T-helper 17 cell (primary cell): ENCODE measurements at places on chromosomes 3 and 15. TPM values are rescaled to one million over a fixed set of nuclear protein-coding genes. Genes with fewer than 3 reads are reported as not detected.

- DNase-seq = no peak
Observed at GRCh38 chr3:60933824-60934223, 317.4 kb downstream of the FHIT start.

- no peak for DNase-seq
Observed at GRCh38 chr3:43581343-43581742, 40.5 kb downstream of the ANO10 start.

DNA sequence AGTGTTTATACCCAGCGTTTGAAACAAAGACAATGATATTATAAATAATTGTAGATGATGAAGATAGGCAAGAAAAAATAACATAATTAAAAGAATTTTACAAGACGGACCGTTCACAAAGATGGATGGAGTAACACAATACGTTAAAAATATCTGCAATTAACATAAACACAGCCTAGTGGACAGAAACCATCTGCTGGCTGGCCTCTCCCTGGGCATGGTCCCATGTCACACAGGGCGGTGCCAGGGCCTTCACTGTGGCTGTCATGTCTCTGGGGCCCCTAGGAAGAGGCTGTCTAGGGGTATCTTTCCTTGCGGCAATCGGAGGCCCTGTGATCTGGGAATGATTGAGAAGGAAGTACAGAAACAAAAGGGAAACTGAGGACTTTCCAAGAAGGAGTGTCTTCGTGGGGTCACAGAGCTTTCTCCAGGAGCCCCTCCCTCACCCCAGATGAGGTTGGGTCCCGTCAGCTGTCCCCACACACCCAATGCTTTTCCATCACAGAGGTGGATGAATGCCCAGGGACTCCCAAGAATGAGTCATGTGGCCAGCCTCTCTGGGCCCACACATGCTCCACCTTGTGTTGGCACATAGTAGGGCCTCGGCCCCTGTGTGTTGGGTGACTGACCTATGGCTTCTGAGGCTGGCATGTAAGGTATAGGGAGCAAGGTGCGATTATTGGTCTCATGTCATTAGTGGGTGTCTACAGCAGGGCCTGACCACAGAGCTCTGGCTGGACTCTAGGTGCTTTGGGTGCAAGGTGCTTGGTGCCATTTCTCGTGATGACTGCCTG, 87.1 kb downstream of the DNAJB8 start:
- DNase-seq = no peak

DNA sequence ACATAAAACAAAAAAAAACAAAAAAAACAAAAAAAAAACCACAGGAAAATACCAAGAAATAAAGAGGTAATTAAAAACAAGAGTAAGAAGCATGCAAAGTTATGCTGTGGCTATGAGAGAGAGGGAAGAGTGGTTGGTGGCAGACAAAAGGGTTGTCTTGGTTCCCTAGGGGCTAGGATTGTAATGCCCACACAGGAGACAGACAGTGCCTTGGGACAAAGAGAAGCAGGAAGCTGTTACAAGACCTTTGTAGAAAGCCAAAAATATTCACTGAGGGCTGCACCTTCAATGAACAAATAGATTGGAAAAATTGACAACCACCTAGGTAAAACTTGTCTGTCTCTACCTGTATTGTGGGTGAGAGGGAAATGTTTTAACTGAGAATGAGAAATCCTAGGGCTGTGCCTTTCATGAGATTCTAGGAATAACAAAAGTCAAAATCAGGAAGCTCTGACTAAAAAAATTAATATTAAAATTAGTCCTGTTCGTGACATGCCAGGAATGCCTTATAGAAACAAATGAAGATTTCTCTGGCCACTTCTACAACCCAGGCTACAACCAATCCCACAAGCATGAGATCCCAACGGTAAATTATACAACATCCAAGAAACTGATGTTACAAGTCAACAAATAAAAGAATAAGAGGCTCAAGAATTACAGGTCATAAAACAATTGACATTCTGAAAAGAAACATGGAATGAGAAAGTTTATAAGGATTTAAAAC, 45.0 kb upstream of the PRICKLE2 start:
- no peak for DNase-seq

DNA sequence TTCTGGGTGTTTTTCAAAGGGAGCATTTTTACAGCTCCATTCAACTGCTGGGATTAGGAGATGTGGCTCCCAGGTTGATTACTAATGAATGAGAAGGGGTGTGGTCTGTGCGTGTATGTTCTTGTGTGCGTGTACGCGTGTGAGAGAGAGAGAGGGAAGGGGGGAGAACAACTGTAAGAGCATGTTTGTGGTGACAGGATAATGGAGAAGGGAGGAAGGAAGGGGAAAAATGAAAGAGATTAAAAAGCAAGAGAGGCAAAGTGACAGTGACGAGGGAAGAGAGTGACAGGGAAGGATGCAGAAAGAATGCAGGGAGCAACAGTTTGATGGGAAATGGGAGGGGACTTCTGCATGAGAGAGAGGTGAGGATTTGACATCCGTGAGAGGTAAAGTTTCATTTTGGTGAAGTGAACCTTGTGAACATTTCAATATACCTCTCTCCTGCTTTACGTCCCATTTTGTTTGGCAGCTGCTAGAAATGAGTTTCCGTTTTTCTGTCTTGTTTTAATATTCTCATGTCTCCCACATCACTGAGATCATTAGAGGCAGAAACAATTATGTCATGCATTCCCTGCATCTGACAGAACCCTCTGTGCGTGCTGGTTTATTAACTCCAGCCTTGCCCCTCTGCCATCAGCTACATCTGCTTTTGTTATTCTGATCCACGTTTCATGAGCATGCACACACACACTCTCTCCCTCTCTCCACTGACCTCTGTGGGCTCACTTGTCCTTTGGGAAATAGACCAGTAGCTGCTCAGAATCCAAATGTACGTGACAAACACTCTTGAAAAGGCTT, 161.6 kb downstream of the GAP43 start:
- DNase-seq = no peak

DNA sequence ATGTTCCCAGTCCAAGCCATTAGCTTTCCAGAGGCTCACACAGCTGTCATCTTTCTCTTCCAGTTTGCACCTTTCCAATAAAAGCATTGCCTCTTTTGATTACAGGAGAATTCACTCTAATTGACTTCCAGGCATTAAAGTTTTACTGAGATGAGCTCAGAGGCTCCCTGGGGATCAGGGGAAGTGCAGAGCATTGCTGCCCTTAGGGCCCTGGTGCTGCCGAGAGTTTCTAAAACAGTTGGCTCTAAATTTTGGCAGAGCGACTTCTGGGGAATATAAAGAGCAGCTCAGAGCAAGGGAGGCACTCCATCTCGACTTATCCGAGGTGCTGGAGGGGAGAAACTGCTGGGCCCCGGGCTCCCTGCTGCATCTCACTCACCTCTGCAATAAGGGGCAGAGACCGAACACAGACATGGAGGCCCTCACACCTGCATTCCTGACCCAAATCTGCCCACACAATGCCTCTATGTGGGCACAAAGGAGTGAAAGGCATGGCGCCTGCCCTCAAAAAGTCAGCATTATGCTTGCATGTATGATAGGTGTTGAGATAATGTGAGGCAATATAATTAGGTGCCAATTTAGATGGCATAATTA, 61.7 kb downstream of the SCN11A start:
- no peak for DNase-seq

DNA sequence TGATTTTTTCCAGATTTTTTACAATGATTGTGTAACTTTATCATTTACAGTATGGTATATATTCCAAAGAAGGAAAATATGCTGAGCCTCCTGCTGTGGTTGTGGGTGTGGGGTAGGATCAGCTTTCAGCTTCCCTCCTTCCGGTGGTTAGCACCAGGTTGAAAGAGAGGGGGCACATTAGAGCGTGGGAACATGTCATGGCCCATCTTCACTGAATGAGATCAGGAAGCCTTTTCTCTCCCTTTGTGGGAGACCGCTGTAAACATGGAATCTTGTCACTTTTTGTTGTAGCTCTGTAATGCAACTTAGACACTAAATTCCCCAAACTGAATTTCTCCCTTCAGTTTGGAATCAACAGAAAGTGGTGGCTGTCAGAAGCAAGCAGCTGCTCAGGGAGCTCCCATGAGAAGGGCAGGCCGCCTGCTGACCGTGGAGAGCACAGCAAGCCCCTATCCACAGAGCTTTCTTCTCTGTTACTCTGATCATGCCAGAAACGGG, 86.7 kb upstream of the LIMD1 start:
- no peak for DNase-seq

GRCh38 chr15:42933886-42934667, 13.5 kb upstream of the TTBK2 start:
- no peak for DNase-seq

- DNase-seq = no peak
Observed at GRCh38 chr15:99504823-99505551, 60.8 kb upstream of the MEF2A start.

DNA sequence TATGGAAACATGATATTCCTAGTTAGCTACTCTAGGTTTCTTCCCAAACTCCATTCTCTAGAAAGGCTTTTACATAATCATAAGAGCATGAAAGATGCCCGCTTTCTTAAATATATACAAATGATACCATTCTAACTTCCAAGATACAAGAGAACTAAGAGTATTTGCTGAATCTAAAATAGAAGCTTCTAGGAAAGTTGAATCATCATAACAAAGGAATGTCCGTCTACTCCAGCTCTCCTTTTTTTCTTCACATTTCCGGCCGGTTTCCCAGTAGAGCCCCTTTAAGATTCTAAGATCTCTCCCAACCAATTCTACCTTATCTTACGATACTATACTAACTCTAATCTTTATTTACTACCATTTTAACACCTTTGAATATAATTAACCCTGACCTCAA, 60.1 kb downstream of the RAD18 start:
- no peak for DNase-seq

GRCh38 chr15:51092480-51093040, 2.1 kb downstream of the TNFAIP8L3 start:
- DNase-seq = no peak

DNA sequence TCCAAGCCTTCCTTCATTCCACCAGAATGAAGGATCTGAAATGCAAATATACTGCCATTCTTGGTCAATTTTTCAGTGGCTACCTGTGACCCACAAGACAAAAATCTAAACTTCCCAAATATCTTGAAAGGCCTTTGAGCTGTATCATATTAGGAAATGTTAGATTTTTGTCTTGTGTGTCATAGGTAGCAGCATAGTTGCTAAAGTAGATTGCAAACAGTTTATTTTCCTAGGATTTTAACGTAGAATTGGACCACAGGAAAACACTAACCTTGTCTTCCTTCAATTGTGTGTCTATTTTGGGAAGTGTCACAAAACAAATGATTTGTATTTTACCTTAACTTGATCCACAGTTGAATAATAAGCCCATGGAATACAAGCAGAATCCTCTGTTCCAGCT, 42.4 kb downstream of the CP start:
- DNase-seq = no peak

DNA sequence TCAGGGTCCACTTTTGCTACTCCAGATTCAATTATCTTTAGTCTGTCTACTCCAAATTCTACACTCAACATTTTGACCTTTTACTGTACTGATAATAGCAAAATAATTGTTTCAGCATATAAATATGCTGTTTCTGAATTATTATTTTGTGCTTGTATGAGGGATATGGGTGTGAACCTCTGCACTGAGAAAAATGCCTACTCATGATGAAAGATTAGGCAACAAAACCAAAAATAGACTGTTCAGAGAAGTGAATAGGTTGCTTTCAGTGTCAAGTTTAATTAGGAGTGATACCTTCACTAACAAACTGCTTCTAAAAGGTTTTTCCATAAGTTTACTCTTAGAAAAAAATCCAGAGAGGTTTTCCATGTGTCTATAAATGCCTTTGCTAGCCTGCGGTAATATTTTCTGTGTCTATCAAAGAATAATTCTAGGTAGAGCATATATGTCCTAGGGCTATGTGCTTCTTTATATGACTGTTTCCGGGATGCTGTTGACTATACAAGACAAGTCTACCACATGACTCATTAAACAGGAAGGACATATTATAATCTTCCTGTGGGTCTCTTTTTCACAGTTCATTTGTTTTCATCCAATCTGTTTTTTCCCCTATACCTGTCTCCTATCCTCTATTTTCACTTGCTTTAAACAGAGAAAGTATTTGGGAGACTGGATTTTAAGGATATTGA, 218.5 kb upstream of the TTC14 start:
- no peak for DNase-seq

GRCh38 chr3:32960404-32961170, 9.1 kb downstream of the CCR4 start:
- DNase-seq = no peak

DNA sequence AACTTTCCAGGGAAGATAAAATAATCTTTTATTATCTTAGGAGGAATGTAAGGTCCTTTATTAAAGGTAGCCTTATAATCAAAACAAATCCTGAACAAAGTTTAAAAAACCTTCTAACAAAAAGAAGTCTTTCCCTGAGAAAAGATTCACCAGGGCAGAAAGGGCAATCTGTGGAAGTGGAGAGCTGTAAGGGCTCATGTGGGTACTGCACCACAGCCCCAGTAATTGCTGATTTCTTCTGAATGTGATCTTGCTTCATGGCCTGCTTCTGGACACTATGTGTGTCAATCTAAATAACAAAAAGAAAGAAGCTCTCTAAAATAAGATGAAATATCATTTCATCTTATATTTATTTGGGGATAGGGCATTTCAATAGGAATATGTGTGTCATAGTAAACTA, 1501.6 kb downstream of the OTOL1 start:
- DNase-seq = no peak

The SEMA6D gene
- not detected for total RNA-seq

The NR1I2 gene
- total RNA-seq = 0.20 TPM

The IL17RC gene
- 0.47 TPM for total RNA-seq

The INSYN1 gene
- not detected for total RNA-seq

The CELF6 gene
- 1.9 TPM for total RNA-seq

The KCNAB1 gene
- 0.26 TPM for total RNA-seq

The SLC28A2 gene
- total RNA-seq = not detected

The PSTPIP1 gene
- 115 TPM for total RNA-seq
